ENCODE measurements at places on chromosomes 4 and X.

GRCh38 chr4:90190525-90190924 lies 63.3 kb downstream of the CCSER1 start:
- no peak for DNase-seq

DNA sequence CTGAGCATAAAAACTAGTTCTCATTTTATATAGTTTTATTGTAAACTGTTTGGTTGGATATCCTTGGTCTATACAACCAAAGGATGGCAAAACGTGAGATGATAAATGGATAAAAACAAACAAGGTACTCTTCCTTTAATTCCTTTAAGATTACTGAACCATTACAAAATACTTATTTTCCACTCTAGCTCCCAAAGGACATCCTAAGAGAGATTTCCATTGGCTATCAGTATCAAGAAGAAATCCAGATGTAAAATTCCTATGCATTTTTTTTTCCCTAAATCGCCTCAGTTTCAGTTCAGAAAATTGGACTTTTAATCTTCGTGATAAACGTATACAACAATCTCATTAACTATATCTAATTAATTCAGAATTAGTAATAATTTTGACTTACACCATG lies 2.3 kb downstream of the FBXL5 start:
- no peak for DNase-seq

DNA sequence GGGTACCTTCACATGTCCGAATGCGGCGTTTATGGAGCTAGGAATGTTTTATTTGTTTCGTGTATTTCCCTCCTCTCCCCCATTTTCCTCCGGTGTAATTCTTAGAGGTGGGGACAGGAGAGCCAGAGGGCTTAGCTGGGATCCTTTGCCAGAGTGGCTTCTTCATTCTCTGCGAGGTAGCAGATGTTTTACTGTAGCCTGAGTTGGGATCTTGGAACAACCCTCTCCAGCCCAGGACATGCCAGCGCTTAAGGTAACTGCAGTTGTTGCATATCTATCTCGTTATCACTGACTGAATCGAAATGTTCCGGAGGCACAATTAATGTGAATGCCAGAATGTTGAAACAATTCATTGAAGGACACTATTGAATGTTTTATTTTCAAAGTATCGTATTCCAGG lies 59.0 kb upstream of the DYNLT3 start:
- no peak for DNase-seq

DNA sequence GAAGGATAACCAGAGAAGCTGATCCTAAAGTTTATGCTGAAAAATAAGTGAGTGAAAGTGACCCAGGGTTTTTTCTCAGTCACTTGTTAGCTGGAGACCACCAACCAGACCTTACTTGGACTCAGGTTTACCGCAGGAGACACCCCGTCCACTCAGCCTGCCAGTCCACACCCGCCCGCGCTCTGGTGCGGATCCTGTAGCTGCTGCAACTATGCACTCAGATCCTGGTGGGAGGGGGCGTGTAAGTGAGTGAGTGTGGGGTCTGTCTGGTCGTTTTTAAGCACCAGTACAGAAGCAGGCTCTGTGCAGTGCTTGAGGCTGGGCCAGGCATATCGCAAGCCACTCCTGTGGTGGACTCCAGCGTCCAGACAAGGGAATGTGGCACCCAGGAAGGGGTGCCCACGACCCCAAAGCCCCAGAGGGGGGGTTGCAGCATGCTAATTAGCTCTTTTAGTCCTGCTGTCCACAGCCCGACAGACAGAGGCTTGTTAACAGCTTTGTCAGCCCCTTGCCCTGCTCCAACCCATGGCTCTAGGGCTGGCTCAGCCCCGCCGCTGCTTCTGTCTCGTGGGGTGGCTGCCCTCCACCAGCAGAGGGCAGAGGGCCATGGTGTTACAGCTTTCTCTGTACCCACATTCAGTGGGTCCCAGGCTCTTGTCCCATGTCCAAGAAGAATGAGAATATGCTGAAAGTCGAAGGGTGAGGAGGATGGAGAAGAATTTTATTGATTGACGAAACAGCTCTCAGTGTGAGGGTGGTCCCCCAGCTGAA lies 40.4 kb upstream of the PPP1R2C start:
- DNase-seq = peak; percentile 72

DNA sequence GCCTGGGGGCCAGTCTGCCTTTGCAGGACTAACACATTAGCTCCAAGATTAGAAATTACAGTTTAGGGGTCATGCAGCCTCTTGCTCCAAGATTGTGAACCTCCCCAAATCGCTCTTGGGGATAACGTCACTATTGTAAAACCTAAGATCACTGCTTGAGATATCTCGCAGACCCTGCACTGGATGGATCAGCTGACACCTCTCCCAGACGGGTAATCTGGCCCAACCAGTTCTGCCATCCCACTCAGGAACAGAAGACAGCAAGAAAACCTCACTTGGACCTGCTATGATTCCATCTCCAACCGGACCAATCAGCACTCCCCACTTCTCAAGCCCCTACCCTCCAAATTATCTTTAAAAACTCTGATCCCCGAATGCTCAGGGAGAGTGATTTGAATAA lies 431.2 kb downstream of the GPM6A start:
- DNase-seq = no peak

DNA sequence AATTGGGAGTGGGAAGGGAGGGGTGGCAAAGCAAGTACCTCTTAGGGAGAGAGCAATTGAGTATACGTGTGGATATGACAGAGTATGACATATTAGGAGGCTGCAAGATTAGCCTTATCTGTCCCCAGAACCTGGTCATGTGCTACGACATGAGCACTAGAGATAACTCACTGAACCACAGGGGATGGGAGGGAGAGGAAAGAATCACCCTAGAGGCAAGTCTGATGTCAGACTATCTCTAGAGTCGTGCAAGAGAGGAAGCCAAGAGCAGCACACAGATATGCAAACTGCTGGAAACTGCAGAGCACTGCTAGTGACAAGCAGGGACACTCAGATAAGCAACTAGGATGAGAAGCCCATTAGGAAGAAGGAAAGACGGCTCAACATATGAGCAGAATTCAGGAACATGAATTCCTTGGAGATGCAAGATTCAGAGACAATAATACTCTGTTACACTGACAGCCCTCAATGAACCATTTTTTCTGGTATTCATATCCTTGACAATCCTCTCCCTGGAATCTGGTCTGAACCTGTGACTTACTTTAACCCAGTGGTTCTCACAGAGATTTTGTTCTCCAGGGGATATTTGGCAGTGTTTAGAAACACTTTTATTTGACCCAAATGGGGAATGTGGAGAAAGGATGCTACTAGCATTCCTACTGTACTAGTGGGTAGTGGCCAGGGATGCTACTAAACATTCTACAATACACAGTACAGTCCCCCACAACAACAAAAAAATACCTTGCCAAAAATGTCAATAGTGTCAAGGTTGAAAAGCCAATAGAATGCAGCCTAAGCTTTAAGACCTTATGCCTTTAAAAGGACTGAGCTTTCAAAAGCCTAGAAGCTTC lies 84.0 kb upstream of the BMP2K start:
- DNase-seq = no peak

DNA sequence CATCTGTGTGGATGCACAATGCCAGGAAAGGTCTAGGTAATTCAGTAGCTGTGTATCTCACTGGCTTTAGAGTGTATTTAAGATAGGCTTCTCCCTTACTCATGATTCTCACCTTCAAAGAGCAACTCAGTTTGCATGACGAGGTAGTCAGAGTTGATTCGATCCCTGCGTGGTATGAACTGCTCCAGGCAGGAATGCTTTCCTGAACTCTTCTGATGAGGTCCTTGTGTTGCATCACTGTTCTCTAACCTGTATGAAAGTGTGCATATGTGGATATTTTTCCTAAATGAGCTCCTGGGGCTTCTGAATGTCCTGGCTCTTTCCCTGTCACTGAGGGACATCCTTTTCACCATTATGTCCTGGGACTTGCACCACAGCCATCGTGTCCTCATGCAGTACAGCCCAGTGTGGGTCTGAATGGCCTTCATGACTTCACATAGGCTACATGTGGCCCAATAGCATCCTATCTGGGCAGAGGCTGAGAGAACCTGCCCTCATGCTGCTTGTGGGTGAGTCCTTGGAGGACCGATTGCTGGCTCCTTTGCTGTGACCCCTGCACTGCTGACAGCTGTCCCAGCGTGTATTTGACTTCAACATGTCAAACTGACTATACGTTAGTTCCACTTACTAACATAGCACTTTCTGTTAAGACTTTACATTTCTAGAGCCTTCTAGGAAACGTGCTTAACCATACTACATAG lies 65.3 kb upstream of the WDR1 start:
- no peak for DNase-seq

DNA sequence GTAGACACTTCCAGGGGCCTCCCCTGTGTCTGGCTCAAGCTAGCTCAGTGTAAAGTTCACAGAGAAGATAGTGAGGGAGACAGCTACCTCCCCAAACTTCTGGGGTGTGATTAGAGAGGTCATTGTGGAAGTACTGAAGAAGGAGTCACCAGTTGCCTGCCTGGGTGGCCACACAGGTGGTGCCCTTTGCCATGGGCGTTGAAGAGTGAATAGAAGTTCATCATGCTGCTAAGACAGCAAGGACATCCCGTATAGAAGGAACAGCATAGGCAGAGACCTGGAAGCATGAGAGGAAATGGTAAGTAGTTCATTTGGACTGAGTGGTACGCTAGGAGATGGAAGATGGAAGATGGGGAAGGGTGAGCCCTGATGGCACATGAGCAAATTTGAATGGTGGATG lies 110.1 kb downstream of the PJA1 start:
- DNase-seq = peak; percentile 3

All from endodermal cell (in vitro differentiated cells).